ENCODE measurements at places on chromosomes 7 and 10. TPM values are rescaled to one million over a fixed set of nuclear protein-coding genes. Genes with fewer than 3 reads are reported as not detected.

- no peak for DNase-seq
Measured at GRCh38 chr7:143435266-143435665, 8.0 kb upstream of the TAS2R60 start.

DNA sequence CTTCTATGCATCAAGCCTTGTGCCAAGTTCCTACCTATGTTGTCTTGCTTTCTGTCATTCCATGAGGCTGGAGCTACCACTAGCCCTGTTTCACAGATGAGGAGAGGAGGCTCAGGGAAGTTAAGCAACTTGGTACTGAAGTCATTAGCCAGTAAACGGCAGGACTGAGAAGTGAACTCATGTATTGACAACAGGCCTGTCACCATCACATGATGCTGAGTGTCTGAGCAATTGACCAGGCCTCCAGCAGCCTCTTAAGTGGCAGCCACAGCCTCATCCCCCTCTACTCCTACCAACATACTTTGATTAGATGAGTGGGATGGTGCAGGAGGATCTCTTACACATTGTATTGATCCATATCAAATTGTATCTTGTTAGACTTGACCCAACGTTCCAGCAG lies 317.6 kb downstream of the GRID1 start:
- no peak for DNase-seq

GRCh38 chr7:79293655-79294142 lies 159.8 kb downstream of the MAGI2 start:
- no peak for DNase-seq

DNA sequence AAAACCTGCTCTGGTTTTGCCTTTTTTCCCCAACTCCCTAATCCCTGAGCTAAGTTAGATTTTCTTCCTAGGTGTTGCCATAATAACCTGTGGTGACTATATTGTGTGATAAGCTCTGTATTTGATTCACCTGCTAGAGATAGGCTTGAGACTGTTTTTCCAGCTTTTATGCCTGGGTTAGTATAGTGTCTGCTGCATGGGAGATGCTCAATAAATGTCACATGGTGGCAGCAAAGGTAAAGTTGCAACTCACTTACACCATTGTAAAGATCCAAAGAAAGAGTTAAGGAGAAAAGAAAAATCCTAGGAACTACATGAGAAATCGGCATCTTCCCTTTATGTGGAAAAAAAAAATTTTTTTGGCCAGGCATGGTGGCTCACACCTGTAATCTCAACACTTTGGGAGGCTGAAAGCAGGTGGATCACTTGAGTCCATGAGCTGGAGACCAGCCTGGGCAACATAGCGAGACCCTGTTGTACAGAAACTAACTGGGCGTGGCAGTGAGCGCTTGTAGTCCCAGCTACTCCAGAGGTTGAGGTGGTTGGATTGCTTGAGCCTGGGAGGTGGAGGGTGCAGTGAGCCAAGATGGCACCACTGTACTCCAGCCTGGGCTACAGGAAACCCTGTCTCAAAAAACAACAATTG lies 3.7 kb downstream of the CCNJ start:
- DNase-seq, result no peak

- no peak for DNase-seq
Measured at GRCh38 chr10:26787362-26787761, 73.4 kb downstream of the ABI1 start.

GRCh38 chr10:58177362-58177947 lies 90.2 kb downstream of the IPMK start:
- DNase-seq, result no peak

- DNase-seq, result no peak
Measured at GRCh38 chr10:71509444-71509843, 112.7 kb downstream of the CDH23 start.

- no peak for DNase-seq
Measured at GRCh38 chr10:129307141-129307540, 159.9 kb upstream of the MGMT start.

The TNPO3 gene
- 55.5 TPM for total RNA-seq

DNA sequence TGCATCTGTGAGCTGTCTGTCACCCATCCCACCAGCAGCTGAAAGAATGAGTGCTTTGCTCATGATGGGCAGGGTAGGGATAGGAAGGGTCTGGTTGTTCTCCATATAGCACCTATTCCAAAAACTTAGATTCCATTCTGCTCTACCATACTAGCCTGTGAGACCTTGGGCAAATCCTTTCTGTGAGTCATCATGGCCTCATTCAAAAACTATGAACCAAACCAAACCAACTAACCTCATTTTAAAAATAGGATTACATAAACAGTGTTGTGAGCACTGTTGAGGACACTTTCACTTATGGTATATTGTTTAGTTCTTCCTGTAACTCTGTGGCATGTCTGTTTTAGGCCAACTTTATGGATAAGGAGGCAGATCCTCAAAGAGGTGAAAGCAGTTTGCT lies 30.9 kb upstream of the STEAP4 start:
- DNase-seq, result no peak

GRCh38 chr7:155724327-155725005 lies 80.0 kb downstream of the RBM33 start:
- DNase-seq, result no peak

The CRPPA gene
- total RNA-seq, result 2.1 TPM

The SYT15B gene
- total RNA-seq, result 1.2 TPM

GRCh38 chr7:22385326-22385725 lies 28.4 kb upstream of the RAPGEF5 start:
- no peak for DNase-seq

The COBL gene
- 14.8 TPM for total RNA-seq

Data from testis (tissue), 5 donors.